NCI-H1105 (cell line): ENCODE measurements at places on chromosomes 12 and 14.

DNA sequence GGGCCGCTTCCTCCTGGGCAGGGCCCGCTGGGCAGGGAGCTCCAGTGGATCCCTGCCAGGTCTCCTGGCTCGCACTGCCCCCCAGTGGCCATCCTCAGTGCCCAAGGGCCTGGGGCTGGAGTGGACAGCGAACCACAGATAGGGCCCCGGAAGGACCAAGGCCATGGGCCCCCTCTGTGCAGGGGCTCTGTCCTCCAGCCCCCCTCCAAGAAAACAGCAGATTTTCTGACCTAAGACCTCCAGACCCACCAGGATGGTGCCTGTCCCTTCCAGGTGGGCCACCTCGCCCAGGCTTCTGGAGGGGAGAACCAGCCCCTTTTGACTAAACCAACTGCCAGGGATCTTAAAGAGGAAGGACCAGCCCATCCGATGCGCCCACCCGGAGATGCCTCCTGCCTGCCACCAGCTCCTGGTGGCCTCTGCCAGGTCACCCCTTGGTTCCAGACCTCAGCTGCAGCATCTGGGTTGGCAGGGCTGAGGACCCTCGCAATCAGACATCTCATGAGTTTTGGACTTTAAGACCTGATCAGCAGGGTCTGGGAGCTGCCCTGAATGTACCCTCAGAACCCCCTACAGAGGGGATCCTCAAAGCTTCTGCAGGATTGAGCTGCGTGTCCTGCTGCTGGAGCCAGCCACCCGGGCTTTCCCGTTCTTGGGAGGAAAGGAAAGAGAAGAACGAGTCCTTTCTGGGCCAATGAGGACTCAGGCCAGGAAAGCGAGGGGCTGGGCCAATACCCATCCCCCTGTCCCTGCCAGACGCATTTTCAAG, 325.8 kb upstream of the DIO3 start:
- peak; percentile 27 for DNase-seq

- peak; percentile 87 for DNase-seq
Measured at GRCh38 chr14:69695322-69696203, 71.4 kb upstream of the SRSF5 start.

DNA sequence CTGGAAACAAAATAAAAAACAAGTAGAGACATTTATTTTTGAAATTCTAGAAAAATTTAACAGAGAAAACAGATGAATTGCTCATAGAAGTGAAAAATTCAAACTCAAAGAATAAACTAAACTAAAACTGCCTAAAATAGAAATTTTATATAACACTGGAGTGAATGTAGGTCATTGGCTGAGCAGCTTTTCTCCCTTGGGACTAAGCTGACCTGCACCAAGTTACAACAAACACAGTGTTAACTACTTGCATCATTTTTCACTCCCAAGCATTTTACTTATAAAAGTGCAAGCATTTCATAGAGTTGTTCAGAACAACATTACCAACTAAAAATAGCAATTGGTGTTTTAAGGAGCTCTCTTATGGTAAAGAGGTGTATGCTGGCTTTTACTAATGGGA, 298.1 kb downstream of the MED13L start:
- DNase-seq: no peak

DNA sequence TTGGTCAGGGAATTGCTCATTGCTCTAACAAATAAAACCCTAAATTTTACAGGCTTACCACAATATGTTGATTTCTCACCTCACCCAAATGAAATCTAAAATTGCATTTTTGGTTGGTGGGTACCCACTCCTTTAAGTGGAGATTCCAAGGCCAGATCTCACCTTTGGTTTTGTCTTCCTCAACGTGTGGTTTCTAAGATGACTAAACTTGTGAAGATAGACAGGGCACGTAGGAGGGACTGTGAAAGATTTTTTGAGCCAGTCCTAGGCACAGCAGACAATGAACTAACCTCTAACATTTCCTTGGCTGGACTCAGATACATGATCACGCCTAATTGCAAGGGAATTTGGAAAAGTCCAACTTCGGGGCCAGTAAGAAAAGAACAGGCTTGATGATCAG, 1003.9 kb downstream of the FLRT2 start:
- no peak for DNase-seq

DNA sequence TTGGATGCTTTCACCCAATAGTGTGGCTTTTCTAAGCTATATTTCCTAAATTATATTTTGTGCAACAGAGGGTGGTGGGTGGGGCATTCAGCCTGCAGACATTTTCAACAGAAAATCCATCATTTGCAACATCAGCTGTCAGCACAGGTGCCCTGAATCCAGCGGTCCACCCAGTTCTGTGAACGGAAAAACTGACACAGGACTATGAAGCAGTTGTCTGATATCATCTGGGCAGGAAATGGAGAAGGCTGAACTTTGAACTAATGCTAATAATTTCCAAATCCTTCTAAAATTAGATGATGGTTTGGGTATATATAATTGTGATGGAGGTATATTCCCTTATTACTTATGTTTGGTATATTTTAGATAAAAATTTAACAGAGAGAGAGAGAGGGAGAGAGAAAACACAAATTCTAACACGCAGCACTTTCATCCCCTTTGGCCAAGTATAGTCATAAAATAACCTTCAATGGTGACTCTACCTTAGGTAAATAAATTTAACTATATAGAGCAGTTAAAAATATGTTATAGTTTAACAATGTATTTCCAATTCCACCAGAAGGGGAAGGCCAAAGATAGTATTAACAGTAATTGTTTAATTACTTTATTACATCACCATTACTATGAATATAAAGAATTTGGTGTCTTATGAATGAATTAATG, 58.3 kb upstream of the PTPRB start:
- DNase-seq: no peak

DNA sequence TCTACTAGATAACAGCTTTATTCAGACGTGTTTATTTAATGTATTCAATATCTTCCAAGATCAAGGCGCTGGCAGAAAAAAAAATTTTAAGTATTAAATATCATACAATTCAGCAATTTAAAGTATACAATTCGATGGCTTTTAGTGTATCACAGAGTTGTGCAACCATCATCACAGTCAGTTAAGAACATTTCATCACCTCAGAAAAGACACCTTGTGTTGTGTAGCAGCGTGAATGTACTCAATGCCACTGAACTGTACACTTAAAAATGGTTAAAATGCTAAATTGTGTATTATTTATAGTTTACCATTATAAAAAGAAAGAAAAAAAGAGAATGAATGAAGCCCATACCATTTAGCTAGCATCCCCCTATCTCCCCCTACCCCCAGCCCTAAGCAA, 96.4 kb downstream of the RIN3 start:
- DNase-seq: no peak

DNA sequence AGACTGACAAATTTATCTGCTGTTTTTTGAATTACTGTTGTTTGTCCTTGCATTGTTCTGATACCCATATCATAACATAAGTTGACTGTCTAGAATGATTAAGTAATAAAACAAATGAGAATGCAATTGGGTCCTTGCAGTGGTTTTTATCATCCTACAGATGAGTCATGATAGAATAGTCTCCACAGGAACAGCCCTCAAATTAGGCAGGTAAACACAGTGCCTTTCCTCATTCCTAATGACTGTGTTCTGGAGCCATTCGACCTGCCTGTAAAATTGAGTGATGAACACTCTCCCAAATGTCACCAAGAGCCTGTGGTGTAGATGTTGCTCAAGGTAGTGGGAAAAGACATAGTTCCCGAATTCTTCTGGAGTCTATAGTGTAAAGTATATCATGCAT, 12.3 kb downstream of the NKX2-8 start:
- no peak for DNase-seq

GRCh38 chr12:16789204-16789790, 183.3 kb upstream of the LMO3 start:
- DNase-seq: no peak

- no peak for DNase-seq
Measured at GRCh38 chr12:39354955-39355354, 88.0 kb downstream of the KIF21A start.
